ENCODE measurements at places on chromosomes 4 and X. TPM values are rescaled to one million over a fixed set of nuclear protein-coding genes. Genes with fewer than 3 reads are reported as not detected.

DIPK2B gene
- 6.5 TPM for total RNA-seq

GRCh38 chr4:56247646-56248045 lies 139.6 kb downstream of the AASDH start:
- H3K36me3 ChIP-seq: no peaks in the 10 kb centered on the region
- H3K4me1 ChIP-seq: no peaks in the 10 kb centered on the region
- no peaks in the 10 kb centered on the region for H3K27me3 ChIP-seq
- H3K27ac ChIP-seq: no peak overlapping the region
- no peak overlapping the region for H3K4me3 ChIP-seq

GRCh38 chr4:29553846-29554245 lies 1166.3 kb upstream of the PCDH7 start:
- H3K27ac ChIP-seq: no peak overlapping the region
- no peaks in the 10 kb centered on the region for H3K27me3 ChIP-seq
- no peak for DNase-seq
- H3K4me1 ChIP-seq: no peaks in the 10 kb centered on the region
- H3K4me3 ChIP-seq: no peak overlapping the region

CT45A1 gene
- not detected for total RNA-seq

GRCh38 chrX:72392816-72393800 lies 87.4 kb upstream of the CITED1 start:
- H3K4me3 ChIP-seq: no peak overlapping the region
- DNase-seq: no peak
- H3K27ac ChIP-seq: no peak overlapping the region
- H3K36me3 ChIP-seq: no peaks in the 10 kb centered on the region

DNA sequence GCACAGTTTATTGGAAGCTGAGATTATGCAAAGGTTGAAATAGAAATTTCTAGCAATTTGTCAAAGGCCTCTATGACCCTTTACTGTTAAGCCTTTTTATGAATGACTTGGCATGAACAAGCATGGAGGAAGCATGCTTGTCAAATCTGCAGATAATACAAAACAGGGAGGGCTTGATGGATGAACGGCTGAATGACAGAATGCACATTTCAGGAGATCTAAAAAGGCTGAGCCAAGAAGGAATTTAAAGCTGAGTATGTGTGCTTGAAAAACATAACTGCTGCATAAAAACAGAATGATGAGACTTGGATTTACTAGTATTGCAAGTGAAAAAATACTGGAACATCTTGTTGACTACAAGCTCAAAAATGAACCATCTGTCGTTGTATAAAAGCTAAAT lies 29.0 kb upstream of the UBE2K start:
- no peaks in the 10 kb centered on the region for H3K4me1 ChIP-seq
- DNase-seq: no peak
- H3K27ac ChIP-seq: no peak overlapping the region
- no peaks in the 10 kb centered on the region for H3K36me3 ChIP-seq
- H3K27me3 ChIP-seq: no peaks in the 10 kb centered on the region
